ENCODE measurements at places on chromosomes 6 and 20. TPM values are rescaled to one million over a fixed set of nuclear protein-coding genes. Genes with fewer than 3 reads are reported as not detected.

RIPOR2 gene
- total RNA-seq, result 29.2 TPM

CDSN gene
- total RNA-seq, result 0.59 TPM

- no peak for DNase-seq
Measured at GRCh38 chr6:144265390-144265789, 19.7 kb upstream of the UTRN start.

GRCh38 chr6:5671601-5672559 lies 334.8 kb downstream of the NRN1 start:
- no peak for DNase-seq

DNA sequence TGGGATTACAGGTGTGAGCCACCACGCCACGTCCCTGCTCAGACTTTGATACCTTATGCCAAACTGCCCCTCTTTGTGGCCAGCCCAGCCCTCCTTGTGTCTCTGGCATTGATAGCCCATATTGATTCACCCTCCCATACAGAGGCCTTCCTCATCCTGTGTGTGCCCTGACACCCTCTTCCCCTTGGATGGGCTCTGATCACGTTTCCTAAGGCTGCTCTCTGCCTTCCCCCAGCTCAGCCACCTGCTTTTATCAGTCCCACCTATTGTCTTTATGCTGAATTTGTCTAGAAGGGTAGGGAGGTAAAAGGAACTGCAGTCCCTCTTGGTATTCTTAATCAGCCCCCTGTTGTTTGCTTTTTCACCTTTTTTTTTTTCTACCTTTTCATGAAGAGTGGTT lies 95.9 kb downstream of the CDKAL1 start:
- DNase-seq, result no peak

DNA sequence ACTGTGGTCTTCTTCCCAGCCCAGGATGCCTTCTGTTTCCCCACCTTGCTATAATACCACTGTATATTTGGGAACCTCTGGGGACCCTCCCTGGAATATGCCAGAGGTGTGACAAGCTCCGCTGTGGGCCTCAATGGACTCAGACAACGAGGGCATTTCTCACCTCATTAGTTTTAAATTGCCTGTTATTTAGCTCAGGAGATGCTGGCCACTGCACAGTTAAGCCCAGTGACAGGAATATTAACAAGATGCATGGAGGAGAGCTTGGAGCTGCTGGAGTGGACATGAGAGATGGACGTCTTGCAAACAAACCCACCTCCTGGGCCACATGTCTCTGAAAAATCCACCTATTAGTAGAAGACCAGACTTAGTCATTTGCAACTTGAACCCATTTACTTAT lies 435.2 kb upstream of the CHD6 start:
- DNase-seq, result no peak

Measured in breast epithelium (tissue), 4 donors.